ENCODE measurements at places on chromosomes 7 and 10.

DNA sequence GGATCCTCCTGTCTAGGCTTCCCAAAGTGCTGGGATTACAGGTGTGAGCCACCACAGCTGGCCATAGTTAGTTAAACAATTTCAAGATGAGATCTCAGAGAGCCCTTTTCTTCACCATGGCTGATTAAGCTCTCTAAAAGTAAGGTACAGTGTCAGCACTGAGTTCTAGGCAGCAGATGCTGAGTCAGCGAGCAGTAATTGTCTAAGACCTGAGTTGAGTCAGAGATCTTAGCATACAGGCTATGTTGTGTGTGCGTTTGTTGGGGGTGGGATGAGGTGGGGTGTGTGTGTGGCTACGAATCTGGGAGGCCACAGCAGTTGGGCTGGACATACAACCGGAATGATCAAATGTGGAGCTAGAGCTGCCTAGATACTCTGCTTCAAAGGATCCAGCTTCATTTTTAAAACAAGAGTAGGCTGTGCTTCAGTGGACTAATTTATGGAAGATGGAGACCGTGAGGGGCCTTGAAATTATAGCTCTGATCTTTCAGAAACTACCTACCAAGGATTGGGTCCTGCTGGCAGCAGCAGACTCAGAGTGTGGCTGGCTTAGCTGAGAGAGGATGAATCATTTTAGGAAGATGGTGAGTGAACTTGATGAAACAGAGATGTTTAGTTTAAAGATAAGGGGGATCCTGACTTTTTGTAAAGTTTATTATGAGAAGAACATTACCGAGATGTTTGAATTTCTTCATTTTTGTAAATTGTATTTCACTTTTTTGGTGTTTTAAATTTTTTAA is 17.5 kb upstream of the MTPN start:
- no peak for DNase-seq

GRCh38 chr7:156582591-156583123 is 57.9 kb upstream of the RNF32 start:
- no peak for DNase-seq

DNA sequence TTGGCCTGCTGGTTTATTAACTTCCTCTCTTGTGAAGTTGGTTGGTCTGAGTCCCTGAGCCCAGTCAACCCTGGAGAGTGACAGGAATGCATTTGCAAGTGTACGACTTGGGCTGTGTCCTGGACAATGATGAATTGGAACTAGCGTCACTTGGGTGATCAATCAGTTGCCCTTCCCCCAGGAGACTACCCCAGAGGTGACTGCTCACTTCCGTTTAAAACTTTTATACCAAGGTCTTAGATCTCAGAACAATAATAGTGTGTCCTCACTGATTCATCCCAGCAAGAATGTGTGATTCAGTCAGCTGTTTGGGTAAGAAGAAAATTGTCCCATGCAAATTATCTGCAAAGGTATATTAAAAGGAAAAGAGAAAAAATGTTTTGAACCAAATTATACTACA is 102.9 kb upstream of the ARMC3 start:
- no peak for DNase-seq

DNA sequence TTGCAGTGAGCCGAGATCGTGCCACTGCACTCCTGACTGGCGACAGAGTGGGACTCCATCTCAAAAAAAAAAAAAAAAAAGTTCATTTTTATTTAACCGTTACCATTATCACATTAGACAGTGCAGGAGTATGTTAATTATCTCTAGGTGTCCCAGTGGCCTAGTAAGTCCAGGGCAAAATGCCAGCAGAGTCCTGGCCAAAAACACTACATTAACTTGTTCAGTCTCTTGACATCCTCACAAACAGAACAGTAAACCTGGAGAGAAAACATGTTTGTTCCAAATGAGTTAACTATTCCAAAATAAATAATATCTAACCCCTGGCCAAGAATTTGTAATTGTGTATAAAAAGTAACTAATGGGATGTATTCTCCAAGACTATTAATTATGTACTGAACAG is 43.2 kb downstream of the PTPRZ1 start:
- no peak for DNase-seq

GRCh38 chr10:58806970-58807628 is 294.4 kb downstream of the BICC1 start:
- no peak for DNase-seq

- peak; percentile 39 for DNase-seq
These were observed 38.4 kb upstream of the PDE1C start for GRCh38 chr7:32108651-32109050.

DNA sequence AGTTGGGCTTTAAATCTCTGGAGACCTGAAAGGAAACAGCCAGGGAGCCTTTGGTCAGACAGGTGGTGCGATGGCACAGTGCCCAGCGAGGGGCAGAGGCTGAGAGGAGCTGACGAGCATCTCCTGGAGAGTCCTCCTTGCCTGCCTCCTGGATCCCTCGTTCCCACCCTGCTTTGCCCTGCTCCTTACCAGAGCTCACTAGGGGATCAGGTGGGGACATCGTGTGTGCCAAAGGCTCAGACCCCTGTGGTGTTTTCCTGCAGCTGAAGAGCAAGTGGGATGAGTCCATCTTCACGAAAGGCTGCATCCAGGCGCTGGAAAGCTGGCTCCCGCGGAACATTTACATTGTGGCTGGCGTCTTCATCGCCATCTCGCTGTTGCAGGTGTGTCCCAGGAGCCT is 21.8 kb upstream of the SH2D4B start:
- DNase-seq = no peak

GRCh38 chr7:47301657-47302295 is 280.1 kb downstream of the TNS3 start:
- no peak for DNase-seq

- DNase-seq = no peak
These were observed 495.3 kb downstream of the LRMDA start for GRCh38 chr10:75926763-75927162.

DNA sequence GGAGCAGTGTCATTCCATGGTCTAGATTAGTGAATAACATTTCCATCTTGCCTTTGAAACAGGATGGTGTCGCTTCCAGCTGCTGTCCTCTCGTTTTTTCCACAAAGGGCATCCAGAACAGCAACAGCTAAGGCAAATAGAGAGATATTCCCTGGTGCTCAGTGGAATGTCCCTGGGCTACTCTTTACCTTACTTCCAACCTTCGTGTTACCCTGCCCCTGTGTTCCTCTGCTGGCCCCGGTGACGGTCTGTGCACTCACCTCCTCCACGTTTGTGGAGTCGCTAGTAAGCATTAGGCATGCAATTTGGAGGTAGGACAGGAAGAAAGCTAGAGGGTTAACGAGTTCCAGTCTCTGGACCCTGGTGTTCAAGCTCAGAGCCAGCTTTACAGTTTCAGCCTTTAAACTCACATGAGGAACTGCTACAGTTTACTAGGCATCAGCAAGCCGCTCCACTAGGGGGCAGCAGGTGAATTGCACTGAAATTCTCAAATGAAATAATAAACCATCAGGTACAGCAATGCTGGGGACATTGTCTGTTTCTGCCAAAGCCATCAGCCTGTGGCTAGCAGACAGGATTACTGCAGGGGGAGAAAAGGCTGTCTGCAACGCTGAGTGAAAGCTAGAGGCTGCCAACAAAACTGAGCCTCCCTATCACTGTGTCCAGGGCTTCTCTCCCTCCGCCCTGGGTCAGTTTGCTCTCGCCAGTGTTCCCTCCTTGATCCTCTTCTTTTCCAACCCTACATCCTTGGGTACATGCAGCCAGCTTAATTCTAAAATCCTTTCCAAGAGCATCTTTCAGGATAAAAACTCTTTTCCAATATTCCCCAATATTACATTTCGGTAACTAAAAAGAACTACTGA is 9.0 kb downstream of the MRPL32 start:
- peak; percentile 94 for DNase-seq

GRCh38 chr10:27564398-27564797 is 60.3 kb downstream of the RAB18 start:
- no peak for DNase-seq

DNA sequence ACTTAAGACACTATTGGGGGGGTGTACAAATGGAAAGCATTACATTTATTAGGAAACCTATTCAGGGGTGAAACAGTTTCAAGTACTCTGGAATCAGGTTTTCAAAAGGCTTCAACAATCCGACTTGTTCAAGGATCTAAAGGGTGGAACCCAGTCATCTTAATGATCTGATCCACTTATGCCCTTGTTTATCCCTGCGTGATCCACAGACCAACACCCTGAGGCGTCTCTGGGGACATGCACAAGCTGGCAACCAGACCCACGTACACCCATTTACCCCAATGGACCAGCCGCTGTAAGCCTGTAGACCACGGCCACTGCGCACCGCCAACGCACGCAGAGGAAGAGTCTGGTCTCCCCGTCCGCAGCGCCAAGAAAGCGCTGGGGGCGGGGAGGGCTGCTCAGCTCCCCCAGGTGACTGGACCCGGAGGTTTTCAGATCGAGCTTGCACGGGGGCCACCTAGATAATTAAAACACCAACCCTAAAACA is 13.4 kb downstream of the HNRNPF start:
- DNase-seq = no peak

DNA sequence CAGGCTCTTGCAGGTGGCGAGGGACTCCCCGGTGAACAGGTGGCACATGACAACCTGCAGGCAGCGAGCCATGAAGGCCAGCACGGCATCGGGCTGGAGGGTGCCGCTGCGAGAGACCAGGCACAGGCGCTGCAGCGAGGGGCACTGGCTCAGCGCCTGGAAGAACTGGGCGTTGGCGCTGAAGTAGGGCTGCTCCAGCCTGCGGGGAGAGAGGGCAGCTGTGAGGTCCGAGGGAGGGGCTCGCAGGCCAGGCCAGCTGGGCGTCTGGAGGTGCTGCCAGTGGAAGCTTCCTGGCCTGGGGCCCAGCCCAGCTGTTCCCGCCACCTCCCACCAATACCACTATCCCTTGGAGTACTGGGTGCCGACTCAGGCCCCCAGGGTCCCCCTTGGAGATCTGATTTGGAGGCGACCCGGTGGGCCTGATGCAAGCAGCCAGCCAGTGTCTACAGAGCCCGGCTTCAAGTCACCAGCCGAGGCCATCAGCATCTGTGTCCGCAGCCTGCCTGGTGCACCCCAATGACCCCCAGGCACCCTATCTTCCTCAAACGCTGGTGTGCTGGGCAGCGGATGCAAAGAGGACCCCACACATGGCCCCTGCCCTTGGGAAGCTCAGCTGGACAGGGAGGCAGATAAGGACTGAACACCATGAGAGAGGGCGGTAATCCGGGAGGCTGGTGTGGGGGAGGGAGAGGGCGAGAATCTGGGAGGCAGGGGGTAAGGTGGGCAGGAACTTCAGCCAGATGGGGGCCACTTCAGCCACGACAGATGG is 67.8 kb upstream of the TNRC18 start:
- no peak for DNase-seq

DNA sequence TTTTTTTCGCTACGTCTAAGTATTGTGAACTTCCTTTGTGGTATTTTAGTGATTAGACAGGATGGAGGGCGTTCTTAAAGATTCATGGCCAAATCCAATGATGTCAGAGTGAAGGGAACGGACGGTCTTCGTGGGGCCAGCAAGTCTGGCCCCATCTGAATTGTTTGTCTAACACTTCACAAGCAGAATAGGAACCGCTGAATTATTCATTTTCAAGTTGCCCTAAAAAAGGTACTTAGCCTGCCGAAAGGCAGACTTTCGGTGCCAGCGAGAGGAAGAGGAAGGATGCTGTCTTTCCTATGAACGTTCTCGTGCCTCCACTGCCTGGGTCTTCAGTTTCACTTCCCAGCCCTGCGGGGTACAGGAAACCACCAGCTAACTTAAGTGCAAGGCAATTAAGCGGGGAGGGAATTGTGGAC is 145.7 kb upstream of the SH2B2 start:
- DNase-seq = no peak

GRCh38 chr10:88981435-88981834 is 9.2 kb upstream of the FAS start:
- no peak for DNase-seq

DNA sequence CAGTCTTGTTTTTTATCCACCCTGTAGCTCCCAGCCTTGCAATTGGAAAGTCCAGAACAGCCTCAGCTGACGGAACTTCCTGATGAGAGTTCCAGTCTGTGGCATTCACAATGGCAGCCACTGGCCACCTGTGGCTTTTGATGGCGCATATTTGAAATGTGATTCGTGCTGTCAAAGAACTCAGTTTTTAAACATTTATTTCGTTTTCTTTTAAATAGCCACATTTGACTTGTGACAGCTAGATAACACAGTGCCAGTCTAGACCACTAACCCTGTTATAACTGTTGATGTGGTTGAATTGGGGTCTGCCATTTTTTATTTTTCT is 97.3 kb downstream of the INPP5A start:
- DNase-seq = no peak

GRCh38 chr7:36736899-36737211 is 12.6 kb upstream of the AOAH start:
- DNase-seq = no peak

- DNase-seq = no peak
These were observed 83.0 kb upstream of the DUSP5 start for GRCh38 chr10:110414548-110415309.

DNA sequence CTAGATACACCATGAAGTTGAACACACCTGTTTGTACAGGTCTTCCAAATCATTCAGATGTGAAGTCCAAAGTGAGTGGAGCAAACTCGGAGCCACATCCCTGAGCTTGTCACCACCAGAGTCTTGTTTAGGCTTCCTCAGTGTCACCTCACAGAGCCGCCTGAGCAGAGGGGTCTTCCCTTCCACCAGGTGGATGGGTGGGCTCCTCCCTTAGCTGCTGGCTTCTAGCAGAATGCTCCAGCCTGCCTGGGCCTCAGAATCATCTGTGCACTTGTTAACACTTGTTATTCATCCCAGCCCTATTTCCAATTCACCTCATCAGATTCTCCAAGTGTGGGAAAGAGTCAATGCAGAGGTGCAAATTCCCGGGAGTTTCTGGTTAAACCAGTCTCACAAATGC is 32.5 kb downstream of the C10orf71 start:
- no peak for DNase-seq

- no peak for DNase-seq
These were observed 131.7 kb downstream of the ZMYND11 start for GRCh38 chr10:266974-267425.

DNA sequence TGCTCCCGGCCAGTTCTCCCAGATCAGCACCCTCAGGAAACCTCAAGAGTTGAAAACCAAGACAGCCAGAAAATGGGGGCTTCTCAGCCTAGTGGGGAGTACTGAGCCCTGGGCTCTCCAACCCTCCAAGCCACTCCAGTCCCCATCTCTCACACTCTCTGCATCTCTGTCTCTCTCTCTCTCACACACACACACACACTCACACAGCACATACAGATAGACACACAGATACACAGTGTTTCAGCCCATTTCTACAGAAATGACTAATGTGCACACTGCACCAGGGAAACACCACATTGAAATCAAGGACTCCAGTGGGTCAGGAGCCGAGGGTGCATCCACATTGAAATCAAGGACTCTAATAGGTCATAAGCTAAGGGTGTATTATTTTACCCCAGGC is 107.5 kb downstream of the MKI67 start:
- no peak for DNase-seq

- DNase-seq = no peak
These were observed 439.6 kb downstream of the CALN1 start for GRCh38 chr7:71972534-71972933.

GRCh38 chr10:29728541-29729049 is 93.8 kb upstream of the SVIL start:
- no peak for DNase-seq

DNA sequence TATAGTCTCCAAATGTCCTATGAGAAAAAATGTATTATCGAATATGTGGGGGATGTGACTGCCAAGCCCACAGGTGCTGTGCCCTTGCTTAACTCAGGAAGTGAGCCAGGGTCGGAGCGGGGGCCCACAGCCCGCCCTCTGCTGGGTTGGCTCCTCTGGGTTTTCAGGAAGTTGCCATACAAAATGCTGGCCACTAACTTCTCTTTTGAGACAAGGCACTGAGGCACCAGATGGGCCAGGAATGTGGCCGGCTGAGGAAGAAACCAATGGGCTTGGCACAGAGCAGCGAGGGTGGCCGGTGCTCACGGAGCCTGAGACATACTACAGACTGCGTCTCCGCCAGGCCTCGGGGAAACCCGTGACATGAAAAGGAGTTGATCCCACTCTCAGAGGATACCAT is 58.9 kb downstream of the FAM53B start:
- peak; percentile 95 for DNase-seq
